ENCODE measurements at places on chromosomes 1 and 21.

- peak; percentile 72 for DNase-seq
Measured at GRCh38 chr1:37808369-37809319, 636 bp upstream of the YRDC start.

GRCh38 chr21:17667256-17667655 lies 54.6 kb upstream of the BTG3 start:
- no peak for DNase-seq

DNA sequence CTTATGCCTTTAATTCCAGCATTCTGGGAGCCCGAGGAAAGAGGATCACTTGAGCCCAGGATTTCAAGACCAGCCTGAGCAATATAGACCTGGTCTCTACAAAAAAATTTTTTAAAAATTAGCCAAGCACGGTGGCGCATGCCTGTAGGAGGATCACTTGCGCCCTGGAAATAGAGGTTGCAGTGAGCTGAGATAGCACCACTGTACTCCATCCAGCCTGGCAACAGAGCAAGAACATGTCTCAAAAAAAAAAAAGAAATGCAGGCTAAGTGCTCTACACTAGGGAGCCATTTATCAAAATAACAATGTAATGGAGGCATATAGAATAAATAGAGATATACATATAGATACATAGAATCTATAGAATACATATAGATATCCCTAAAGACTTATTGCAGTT lies 23.3 kb downstream of the CEPT1 start:
- no peak for DNase-seq

DNA sequence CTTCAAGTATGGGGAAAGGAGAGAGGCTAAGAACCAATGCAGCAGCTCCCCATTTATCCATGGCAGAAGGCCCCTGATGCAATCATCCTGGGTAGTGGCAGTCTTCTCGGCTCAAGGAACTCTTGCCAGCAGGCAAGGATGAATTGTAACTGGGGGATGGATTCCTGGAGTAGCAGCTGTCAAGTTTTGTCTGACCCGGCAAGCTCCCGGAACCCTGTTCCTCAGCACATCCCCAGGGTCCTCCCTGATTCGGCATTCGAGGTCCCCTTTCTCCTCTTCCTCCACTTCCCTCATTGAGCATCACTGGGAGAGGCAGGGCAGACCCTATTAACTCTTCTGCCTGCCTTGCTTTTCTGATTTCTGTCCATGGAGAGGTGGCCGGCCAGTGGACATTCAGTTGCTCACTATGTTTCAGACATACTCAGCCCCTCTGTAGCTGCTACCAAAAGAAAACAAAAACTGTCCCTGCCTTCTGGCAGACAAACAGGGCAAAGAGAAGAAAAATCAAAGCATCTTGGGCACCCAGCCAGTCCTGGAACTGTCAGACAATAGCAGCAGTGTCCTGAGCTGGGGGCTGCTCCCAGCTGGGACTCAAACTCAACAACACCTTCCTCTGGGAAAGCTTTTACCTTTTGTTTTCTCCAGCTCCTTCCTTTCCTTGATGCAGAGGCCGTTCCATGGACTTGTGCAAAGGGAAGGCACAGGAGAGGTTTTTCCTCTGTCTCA lies 5.6 kb upstream of the PTCH2 start:
- peak; percentile 24 for DNase-seq

GRCh38 chr1:203041351-203041932 lies 15.2 kb downstream of the PPFIA4 start:
- no peak for DNase-seq

DNA sequence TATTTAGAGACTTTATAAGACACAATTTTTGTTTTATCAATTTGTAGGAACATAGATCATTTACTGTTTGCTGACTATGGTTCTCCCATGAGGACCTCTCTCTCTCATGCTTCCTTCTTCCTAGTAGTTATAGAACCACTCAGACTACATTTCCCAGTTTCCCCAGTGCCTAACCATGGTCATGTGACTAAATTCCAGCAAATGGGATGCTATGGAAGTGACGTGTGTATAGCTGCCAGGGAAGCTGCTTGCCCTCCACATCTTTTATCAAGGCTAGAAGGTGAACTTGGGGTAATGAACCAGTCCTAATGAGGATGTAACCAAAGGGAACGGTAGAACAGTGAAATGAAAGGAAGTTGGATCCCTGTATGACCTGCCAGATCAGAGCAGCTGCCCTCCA lies 184.0 kb downstream of the MIS18A start:
- DNase-seq, result no peak

DNA sequence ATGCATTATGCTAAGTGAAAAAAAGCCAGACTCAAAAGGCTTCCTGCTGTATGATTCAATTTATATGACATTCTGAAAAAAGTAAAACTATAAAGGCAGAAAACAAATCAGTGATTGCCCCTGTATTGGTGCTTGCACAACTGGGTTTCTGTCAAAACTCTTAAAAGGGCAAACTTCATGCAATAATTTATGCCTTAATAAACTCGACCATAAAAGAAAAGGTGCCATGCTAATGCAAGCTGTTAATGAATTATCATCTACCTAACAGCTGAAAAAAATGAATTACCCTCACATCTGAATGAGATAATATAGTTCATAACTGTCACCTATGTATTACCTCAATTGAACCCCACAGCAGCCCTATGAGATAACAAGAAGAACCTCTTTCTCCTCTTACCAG lies 120.8 kb upstream of the ATP1A1 start:
- DNase-seq, result no peak

GRCh38 chr1:245363461-245364200 lies 208.8 kb downstream of the KIF26B start:
- DNase-seq, result no peak

GRCh38 chr1:245942856-245943255 lies 564.2 kb downstream of the SMYD3 start:
- no peak for DNase-seq

GRCh38 chr1:36248250-36248894 lies 24.1 kb downstream of the THRAP3 start:
- no peak for DNase-seq

GRCh38 chr1:81466961-81467360 lies 333.8 kb upstream of the ADGRL2 start:
- no peak for DNase-seq

DNA sequence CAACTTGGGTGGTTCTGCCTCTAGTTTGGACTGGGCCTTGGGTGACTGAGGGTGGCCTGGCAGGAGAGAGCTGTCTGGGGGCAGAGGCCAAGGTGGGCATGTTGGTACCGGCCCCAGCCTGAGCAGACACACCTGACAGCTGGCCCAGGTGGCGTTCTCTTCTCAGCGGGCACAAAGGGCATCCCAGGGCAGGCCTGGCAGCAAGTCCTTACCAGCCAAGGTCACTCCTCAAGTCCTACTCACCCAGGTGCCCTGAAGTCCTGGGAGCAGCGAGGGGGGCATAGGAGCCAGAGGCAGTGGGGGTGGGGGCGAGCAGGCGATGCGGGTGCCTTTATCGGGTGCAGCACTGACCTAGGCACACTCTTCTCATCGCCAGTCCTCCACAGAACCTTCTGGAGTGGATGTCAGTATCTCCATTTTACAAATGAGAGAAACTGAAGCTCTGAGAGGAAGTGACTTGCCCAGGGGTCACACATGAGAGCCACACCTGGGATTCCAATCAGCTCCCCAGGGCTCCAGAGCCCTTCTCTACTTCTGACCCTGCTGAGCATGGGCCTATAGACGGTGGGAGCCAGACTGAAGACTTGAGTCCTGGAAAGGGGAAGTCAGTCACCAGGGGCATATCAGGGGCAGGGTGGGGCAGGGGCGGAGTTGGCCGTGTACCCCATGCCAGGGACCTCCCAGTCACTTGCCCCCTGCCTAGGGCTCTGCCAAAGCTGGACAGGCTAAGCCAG lies 587 bp upstream of the SLC25A34 start:
- DNase-seq, result peak; percentile 67

DNA sequence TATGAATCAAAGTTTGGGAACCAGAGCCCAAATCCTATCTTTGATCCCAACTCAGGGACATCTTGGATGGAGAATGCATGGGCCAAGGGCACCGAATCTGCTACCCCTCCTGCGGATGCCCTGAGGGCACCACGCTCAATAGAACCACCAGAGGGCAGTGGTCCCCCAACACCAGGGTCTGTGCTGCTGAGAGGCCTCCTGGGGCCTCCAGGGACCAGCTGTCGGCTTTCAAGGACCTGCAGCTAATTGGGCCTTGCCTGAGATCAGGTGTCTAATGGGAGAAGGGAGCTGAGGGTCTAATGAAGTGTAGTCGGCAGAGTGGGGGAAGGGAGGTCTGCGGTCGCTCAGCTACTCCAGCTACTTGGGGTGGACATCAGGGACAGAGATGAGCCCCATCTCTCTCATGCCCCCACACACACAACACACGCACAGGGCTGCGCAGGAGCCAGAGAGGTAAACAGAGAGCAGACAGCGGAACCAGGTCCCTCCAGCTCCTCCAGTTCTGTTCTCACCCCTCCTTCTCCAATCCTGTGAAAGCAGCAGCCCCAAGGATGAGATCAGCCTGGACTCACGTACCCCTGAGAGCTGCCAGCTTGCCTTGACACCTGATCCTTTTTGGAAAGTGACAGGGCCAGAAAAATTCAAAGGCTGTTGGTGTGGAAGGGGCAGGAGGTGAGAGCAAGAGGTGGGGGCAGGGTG lies 34.9 kb upstream of the PPP1R15B start:
- DNase-seq, result peak; percentile 71

GRCh38 chr1:26142159-26142558 lies 16.7 kb upstream of the FAM110D start:
- DNase-seq, result no peak

All from heart left ventricle (tissue), 16 donors.